Right kidney (tissue), 9 donors: ENCODE measurements at places on chromosomes 12 and 14.

- no peak for DNase-seq
Measured at GRCh38 chr12:44709166-44709565, 166.9 kb downstream of the NELL2 start.

GRCh38 chr12:5785601-5786000 is 159.5 kb downstream of the ANO2 start:
- DNase-seq: no peak

DNA sequence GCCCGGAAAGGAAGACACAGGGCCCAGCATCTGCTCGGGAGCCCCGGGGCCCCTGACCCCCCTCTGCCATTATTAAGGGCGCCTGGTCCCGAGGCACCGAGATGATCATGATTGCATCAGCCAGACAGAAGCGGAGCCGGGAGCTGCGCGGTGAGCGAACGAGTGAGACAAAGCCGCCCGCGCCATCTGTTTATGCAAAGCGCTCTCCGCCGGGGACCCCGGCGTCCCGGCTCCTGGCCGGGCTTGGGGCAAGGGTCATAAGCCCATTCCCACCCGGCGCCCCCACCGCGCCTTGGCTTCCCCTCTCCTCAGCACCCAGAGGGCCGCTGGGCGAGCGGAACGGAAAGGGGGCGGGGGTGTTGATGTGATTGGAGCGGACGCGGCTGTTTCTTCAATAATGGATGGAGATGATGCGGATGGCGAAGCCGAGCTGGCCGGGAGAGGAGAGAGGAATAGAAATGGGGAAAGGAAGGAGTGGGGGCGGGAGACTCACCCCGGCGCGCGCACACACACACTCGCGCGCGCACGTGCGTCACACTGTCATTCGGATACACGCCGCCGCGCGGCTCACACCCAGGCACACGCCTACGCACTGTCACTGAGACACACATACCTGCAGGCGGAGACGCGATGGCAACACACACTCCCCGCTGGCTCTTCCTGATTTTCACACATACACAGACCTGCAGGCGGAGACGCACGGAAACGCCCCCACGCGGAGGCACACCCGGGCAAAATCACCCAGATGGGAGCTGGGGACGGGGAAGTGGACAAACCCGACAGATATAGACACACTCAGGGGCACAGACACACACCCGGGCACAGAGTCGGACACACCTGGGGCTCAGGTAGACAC is 10.7 kb downstream of the STAC3 start:
- peak; percentile 78 for DNase-seq

GRCh38 chr14:55356913-55357312 is 54.7 kb downstream of the ATG14 start:
- DNase-seq: no peak

- no peak for DNase-seq
Measured at GRCh38 chr12:12428047-12428446, 71.2 kb downstream of the BORCS5 start.

DNA sequence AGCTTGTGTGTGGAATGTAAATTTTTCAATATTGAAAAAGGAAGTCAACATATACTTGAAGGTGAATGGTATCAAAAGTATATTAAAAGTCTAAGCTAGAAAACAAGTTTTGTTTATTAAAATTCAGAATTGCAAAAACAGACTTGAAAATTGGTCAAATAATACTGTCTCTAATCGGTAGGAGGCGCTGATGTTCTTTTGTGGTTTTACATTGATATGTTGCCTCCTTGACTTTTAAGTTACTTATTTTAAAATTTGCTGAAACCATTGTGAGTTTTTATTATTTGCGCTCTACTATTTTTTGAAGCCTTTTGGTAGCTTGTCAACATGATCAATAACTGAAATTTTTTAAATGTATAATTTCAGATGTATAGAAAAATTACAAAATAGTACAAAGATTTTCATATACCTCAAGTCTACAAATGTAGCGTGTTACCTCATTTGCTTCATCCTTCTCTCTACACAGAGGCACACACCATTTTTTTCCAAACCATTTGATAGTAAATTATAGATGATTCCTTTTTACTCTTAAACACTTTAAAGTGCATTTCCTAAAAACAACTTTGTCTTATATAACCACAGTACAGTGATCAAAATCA is 6.9 kb downstream of the RTRAF start:
- DNase-seq: no peak

DNA sequence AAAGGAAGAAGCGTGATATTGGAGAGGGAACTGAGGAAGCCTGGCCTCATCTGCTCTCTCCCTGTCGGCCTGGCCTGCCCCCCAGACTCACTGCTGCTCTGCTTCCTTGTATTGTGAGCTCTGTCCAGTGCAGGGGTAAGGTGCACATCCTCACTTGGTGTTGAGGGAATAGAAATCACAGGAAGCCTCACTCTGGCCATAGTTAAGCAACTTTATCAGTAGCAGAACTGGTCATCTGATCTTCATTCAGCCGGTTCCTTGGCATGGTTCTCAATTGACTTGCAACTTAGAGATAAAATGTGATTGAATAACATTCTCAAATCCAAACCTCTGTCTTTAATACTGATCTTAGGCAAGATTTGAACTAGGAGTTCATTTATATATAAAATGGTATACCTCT is 11.5 kb upstream of the CCDC175 start:
- no peak for DNase-seq

GRCh38 chr12:62301799-62302133 is 41.6 kb downstream of the USP15 start:
- no peak for DNase-seq

GRCh38 chr14:24329736-24330135 is 5.1 kb downstream of the ADCY4 start:
- no peak for DNase-seq
